ENCODE measurements at places on chromosomes 2 and 18.

- DNase-seq = no peak
Observed at GRCh38 chr2:31107591-31108300, 30.5 kb downstream of the GALNT14 start.

DNA sequence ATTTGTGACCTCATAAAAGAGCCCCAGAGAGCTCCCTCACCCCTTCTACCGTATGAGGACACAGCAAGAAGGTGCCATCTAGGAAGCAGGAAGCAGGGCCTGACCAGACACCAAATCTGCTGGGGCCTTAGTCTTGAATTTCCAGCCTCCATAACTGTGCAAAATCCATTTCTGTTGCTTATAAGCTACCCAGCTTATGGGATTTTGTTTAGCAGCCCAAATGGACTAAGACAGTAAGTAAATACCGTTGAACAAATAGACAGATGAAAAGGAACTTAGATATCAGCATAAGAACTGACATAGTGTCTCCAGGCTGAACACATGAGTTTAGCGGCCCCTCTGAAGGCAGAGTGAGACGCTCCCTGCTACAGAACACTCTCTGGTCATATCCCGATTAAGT lies 130.9 kb downstream of the UXS1 start:
- DNase-seq = no peak

DNA sequence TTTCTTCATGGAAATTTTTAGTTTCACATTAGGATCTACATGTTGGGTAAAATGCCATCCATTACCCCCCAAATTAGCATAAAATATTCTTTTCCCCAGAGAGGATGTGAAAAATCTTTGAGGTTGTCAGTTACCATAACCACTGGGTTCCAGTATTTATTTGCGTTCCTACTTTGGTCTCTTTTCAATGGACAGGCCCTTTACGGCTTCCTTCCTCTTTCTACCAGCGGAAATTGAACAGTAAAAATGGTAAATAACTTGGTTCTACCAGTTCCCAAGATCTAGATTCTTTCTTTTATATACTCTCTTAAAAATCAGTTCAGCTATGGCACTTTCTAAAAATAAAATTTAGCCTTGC lies 169.2 kb upstream of the APCDD1 start:
- DNase-seq = no peak

DNA sequence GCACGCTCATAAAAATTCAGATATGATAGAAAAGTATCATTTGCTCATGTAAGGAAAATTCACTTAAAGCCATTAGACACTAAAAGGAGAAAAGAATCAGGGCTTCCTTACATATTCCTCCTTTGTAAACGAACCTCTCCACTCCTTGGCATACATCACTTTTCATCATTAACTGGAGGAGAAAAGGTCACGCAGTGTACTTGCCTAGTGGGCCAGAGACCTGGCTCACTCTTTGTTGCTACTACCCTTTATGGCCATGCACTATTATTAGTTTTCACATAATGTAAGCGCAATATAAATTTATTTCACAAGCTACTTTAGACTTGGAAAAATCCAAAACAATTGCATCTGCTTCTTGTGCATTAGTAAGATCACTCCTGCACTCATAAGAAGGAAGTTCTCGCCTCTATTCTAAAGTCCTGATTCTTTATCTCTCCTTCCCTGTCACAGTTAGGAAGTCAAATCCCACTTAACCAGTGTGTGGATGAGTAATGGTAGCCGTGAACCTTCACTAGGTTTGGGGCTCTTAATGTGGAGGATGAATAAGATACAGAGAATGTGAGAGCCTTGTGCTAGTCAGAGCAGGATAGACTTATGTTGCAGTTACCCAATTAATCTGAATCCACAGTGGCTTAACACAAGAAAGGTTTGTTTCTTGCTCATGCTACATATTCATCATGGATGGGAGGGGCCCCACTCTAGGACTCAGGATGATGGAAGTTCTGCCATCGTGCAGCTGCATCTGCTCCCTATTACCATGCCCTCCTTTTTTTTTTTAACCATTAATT lies 115.0 kb upstream of the GLS start:
- DNase-seq = peak; percentile 99

- DNase-seq = no peak
Observed at GRCh38 chr2:129751409-129751808, 228.1 kb upstream of the RAB6C start.

DNA sequence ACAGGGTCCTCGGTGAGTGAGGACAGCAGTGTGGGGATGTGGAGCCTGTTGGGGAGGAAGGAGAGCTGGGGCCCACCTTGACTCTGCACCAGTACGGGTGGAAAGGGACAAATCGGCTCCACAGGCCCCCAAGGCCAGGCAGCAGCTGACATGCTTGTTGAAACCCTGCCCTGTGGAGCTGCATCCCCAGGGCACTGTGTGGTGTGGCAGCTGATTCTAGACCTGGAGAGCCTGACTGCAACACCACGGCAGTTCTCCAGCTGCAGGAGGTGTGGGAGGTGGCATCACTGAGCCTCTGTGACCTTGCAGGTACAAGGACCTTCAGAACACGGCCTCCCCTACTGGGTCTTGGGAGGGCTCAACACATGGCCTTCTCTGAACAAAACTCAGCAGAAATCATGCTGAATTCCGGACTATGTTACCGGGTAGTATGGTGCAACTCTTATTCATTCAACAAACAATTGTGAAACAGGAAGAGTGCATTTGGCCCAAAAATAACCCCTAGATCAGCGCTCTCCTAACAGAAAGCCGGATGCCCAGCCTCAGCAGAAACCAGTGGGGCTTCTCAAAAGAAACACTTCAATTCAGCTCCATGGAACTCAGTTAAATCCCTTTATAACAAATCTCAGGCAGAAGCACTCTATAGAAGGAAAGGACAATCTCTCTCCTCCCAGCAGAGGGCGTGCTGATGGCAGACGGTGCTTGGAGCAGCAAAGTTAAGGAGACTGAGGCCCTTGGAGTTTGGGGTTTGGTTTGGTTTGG lies 104.4 kb upstream of the SALL3 start:
- DNase-seq = no peak

- peak; percentile 72 for DNase-seq
Observed at GRCh38 chr2:85768713-85769112, 14.9 kb downstream of the ATOH8 start.

Measured in amniotic epithelial cell (primary cell).